ENCODE measurements at places on chromosomes 3 and 15.

DNA sequence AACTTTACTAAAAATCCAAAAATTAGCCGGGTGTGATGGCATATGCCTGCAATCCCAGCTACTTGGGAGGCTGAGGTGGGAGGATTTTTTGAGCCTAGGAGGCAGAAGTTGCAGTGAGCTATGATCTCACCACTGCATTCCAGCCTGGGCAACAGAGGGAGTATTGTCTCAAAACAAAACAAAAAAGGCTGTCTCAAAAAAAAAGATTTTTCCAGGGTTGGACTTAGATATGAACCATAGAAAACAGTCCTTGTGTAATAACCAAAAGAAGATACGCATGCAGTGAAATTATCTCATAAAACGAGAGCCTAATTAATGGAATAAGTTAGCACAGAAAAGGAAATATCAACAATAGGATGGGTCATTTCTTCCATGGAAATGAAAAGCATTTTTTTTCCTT, 320.4 kb upstream of the RASGRP1 start:
- no peaks in the 10 kb centered on the region for H3K27me3 ChIP-seq
- H3K36me3 ChIP-seq: no peaks in the 10 kb centered on the region
- no peak overlapping the region for H3K27ac ChIP-seq
- peaks cover 11% of the 10 kb centered on the region for H3K4me1 ChIP-seq
- peak; percentile 15 for DNase-seq

GRCh38 chr3:13727890-13728289, 152.0 kb downstream of the WNT7A start:
- no peak for DNase-seq
- H3K36me3 ChIP-seq: no peaks in the 10 kb centered on the region
- no peak overlapping the region for H3K27ac ChIP-seq
- H3K27me3 ChIP-seq: no peaks in the 10 kb centered on the region

- peaks cover 3% of the 10 kb centered on the region for H3K27me3 ChIP-seq
- no peaks in the 10 kb centered on the region for H3K4me1 ChIP-seq
- H3K36me3 ChIP-seq: no peaks in the 10 kb centered on the region
- DNase-seq: no peak
- H3K4me3 ChIP-seq: no peak overlapping the region
- H3K27ac ChIP-seq: no peak overlapping the region
These were observed 586 bp downstream of the LRRK1 start for GRCh38 chr15:100919481-100920405.

- H3K4me1 ChIP-seq: no peaks in the 10 kb centered on the region
- no peak overlapping the region for H3K27ac ChIP-seq
- no peak for DNase-seq
- no peaks in the 10 kb centered on the region for H3K27me3 ChIP-seq
- no peak overlapping the region for H3K4me3 ChIP-seq
- no peaks in the 10 kb centered on the region for H3K36me3 ChIP-seq
These were observed 28.1 kb downstream of the LSAMP start for GRCh38 chr3:116417151-116417550.

DNA sequence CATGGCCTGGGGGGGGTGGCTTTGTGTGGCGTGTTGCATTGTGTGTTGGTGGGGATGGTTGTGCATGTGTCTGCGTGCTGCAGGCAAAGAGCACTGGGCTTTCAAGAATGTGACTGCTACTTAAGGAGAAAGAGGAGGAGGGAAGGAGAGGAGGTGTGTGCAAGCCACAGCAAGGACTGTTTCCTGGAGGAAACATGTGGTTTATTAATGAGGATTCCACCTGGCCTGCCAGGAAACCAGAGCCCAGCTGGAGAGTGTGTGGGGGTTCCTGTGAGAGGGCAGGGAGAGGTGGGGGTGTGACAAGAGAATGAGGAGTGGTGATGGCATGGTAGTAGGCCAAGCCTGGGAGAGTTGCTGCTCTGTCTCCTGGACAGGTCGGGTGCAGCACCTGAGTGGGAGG, 258.1 kb upstream of the ROPN1 start:
- no peak overlapping the region for H3K27ac ChIP-seq
- DNase-seq: no peak
- no peak overlapping the region for H3K4me3 ChIP-seq
- no peaks in the 10 kb centered on the region for H3K36me3 ChIP-seq
- no peaks in the 10 kb centered on the region for H3K4me1 ChIP-seq
- peaks cover 15% of the 10 kb centered on the region for H3K27me3 ChIP-seq

DNA sequence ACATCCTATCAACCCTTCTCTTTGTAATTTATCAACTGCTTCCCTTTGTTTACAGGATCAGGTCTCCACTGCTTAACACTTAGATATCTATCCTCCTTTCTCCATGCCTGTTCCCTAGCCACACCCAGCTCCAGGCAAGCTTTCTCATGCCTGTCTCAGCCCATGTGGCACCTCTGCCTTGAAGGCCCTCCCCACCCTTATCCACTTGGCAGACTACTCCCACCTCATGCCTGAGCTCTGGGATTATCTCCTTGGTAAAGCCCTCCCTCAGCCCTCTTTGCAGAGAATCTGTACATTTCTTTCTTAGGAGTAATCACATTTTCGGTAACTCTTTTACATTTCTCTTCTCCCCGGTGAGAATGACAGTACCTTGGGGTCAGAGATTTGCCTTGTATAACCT, 96.0 kb downstream of the ATP1B3 start:
- no peak overlapping the region for H3K27ac ChIP-seq
- peaks cover 5% of the 10 kb centered on the region for H3K4me1 ChIP-seq
- no peak overlapping the region for H3K4me3 ChIP-seq
- H3K36me3 ChIP-seq: no peaks in the 10 kb centered on the region
- no peaks in the 10 kb centered on the region for H3K27me3 ChIP-seq

GRCh38 chr3:139225548-139225947, 118.3 kb upstream of the MRPS22 start:
- DNase-seq: no peak
- H3K27ac ChIP-seq: no peak overlapping the region
- no peak overlapping the region for H3K4me3 ChIP-seq
- no peaks in the 10 kb centered on the region for H3K36me3 ChIP-seq
- H3K27me3 ChIP-seq: no peaks in the 10 kb centered on the region

- no peaks in the 10 kb centered on the region for H3K4me1 ChIP-seq
- H3K36me3 ChIP-seq: no peaks in the 10 kb centered on the region
- no peak overlapping the region for H3K4me3 ChIP-seq
- no peaks in the 10 kb centered on the region for H3K27me3 ChIP-seq
These were observed 84.3 kb downstream of the MECOM start for GRCh38 chr3:169579116-169579710.

- H3K4me3 ChIP-seq: no peak overlapping the region
- no peaks in the 10 kb centered on the region for H3K36me3 ChIP-seq
- peaks cover 5% of the 10 kb centered on the region for H3K4me1 ChIP-seq
- DNase-seq: no peak
- H3K27ac ChIP-seq: no peak overlapping the region
These were observed 23.0 kb downstream of the CMTM7 start for GRCh38 chr3:32414522-32415202.

DNA sequence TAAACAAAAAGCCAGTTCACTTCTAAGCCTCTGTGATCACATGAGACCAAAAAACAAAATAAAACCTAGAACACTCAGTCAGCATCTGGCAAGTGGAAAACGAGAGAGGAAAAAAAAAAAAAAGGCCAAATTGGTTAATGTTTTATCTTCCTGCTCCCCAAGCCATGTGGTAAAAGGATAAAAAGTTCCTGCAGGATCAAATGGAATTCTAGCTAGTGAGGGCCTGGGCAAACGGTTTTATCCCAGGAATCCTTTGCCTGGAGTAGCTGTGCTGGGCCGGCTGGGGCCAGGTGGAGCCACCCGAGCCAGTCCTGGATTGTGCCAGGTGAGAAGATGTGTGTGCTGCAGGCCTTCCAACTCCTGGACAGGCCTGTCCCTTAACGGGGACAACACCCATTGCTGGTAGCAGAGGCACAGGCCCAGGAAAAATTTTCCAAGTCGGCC, 13.2 kb downstream of the SMAD6 start:
- peak overlapping the region; percentile 27 for H3K27ac ChIP-seq
- H3K36me3 ChIP-seq: peaks cover 23% of the 10 kb centered on the region

DNA sequence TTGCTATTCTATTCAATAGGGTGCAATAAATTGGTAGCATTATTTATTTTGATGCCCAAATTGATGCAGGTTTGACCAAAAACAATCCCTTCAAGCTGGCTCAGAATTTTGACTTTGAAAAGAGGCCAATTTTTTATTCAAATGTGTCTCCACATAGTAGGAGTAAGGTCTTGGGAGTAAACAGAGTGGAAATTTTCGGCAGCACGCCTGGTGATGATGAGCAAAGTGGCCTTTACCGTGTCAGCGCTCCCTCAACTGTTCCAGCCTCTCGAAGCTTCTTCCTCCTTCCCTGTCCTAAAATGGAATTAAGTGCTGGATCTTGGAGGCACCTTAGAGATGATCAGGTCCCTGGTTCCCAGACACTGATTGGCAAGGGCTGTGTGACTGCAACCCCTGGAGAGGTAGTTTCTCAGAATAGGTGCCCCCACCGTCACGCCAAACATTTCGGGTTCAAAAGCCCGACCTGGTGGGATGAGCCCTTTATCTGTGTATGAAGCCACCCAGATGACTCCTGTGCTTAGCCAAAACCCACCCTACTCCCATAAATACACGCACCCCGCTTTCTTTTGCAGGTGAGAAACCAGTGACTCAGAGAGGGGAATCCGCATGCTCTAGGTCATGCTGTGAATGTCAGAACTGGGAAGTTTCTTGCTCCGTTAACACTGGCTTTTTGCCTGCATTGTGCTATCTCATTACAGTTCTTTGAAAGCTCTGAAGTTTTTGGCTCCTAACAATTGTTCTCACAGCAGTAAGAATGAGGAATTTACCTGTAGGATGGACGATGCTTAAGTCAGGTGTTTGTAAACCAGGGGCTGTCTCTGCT, 89.1 kb downstream of the CRYGS start:
- no peaks in the 10 kb centered on the region for H3K36me3 ChIP-seq
- DNase-seq: no peak
- H3K4me1 ChIP-seq: no peaks in the 10 kb centered on the region
- H3K27me3 ChIP-seq: no peaks in the 10 kb centered on the region
- H3K4me3 ChIP-seq: no peak overlapping the region
- no peak overlapping the region for H3K27ac ChIP-seq

DNA sequence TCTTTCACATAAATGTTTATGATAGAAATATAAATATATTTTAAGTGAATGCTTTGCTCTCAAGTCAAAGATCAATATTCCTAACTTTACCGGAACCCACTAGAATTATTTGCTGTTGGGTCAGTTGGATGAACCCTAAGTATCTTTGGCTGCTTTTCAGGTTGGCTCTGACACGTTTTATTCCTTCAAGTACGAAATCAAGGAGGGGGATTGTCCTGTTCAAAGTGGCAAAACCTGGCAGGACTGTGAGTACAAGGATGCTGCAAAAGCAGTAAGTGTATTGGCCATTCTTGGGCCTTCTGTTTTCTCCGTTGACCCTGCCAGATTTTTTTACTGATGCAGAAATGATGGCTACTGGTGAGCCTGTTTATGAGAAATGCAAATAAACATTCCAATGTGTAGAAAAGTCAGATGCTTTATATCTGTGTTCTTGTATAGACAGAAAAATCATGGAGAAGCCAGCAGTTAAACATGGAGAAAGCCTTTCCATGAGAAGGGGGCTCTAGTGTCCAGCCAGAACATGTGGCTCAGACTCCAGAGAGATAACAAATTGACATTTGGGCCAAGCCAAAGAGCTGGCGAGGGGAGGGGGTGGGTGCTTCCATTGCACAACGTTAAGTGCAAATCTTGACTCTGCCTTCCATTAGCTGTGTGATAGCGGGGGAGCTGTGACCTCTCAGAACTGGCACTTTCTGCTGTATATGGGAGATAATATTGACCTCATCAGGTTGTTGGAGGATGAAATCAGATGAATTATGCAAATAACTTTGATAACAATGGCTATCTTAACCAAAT, 3.0 kb downstream of the KNG1 start:
- no peaks in the 10 kb centered on the region for H3K27me3 ChIP-seq
- H3K4me3 ChIP-seq: no peak overlapping the region
- peaks cover 35% of the 10 kb centered on the region for H3K4me1 ChIP-seq
- H3K36me3 ChIP-seq: no peaks in the 10 kb centered on the region

DNA sequence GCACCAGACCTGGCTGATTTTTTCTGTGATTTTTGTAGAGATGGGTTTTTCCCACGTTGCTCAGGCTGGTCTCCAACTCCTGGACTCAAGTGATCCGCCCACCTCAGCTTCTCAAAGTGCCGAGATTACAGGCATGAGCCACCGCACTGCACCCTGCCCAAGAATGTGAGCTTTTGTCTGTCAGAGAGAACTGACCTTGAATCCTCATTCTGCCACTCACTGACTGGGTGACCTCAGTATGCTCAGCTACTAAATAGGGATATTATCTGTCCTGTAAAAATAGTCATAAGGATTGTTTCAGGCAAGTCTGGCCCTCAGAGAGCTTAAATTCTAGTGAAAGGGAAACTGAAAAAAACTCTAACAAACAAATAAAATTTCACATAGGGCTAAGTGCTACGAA, 2.1 kb upstream of the RFT1 start:
- H3K27me3 ChIP-seq: no peaks in the 10 kb centered on the region
- H3K4me1 ChIP-seq: peaks cover 67% of the 10 kb centered on the region
- no peak overlapping the region for H3K27ac ChIP-seq
- peak; percentile 77 for DNase-seq
- no peak overlapping the region for H3K4me3 ChIP-seq

GRCh38 chr3:126456211-126456610, 19.5 kb downstream of the ZXDC start:
- H3K27ac ChIP-seq: no peak overlapping the region
- H3K27me3 ChIP-seq: no peaks in the 10 kb centered on the region
- no peak for DNase-seq
- H3K4me1 ChIP-seq: no peaks in the 10 kb centered on the region

- H3K4me1 ChIP-seq: peaks cover 58% of the 10 kb centered on the region
- H3K36me3 ChIP-seq: no peaks in the 10 kb centered on the region
- peak; percentile 98 for DNase-seq
- H3K4me3 ChIP-seq: peak overlapping the region; percentile 78
These were observed 3.3 kb upstream of the CP start for GRCh38 chr3:149224736-149225594.

GRCh38 chr15:84747416-84748273, 747 bp upstream of the ZNF592 start:
- H3K4me3 ChIP-seq: peak overlapping the region; percentile 81
- peaks cover 44% of the 10 kb centered on the region for H3K4me1 ChIP-seq
- H3K27ac ChIP-seq: peak overlapping the region; percentile 98
- H3K36me3 ChIP-seq: no peaks in the 10 kb centered on the region
- DNase-seq: peak; percentile 63

GRCh38 chr3:69371816-69372215, 14.1 kb downstream of the FRMD4B start:
- DNase-seq: no peak
- H3K27ac ChIP-seq: no peak overlapping the region
- 0 out of 2 replicates have a peak, but pooled peaks cover 1% of the 10 kb centered on the region for H3K27me3 ChIP-seq
- no peaks in the 10 kb centered on the region for H3K4me1 ChIP-seq
- no peak overlapping the region for H3K4me3 ChIP-seq

GRCh38 chr15:41241221-41241964, 10.3 kb downstream of the CHP1 start:
- H3K27ac ChIP-seq: peak overlapping the region; percentile 80
- H3K36me3 ChIP-seq: peaks cover 7% of the 10 kb centered on the region
- H3K4me3 ChIP-seq: no peak overlapping the region
- H3K4me1 ChIP-seq: peaks cover 40% of the 10 kb centered on the region
- peak; percentile 91 for DNase-seq

Data from HepG2 (cell line).